Osteoblast (primary cell): ENCODE measurements at places on chromosomes 12 and 14.

DNA sequence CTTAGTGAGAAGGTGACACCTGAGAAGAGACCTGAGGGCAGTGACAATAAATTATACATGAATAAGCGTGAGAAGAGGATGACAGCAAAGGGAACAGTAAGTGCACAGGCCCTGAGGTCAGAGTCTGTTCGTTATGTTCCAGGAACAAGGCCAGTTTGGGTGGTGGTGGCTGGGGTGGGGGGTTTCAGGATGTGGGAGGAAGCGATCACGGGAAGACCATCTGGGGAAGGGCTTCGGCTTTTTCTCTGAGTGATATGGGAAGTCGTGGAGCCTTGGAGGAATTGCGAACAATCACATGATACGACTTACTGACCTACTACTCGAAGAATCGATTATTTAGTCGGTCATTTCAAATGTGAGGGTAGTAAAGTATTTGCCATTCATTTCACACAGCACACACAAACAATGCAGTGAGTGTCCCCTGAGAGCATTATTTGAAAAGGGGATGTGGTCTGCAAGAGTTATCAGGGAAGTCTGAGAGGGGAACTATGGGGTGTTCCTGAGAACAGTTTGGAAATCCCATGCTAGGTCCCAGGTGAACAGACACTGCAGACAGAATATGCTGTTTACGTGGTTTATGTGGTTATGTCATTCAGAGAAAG lies 94.7 kb downstream of the SLC38A1 start:
- no peak for DNase-seq

DNA sequence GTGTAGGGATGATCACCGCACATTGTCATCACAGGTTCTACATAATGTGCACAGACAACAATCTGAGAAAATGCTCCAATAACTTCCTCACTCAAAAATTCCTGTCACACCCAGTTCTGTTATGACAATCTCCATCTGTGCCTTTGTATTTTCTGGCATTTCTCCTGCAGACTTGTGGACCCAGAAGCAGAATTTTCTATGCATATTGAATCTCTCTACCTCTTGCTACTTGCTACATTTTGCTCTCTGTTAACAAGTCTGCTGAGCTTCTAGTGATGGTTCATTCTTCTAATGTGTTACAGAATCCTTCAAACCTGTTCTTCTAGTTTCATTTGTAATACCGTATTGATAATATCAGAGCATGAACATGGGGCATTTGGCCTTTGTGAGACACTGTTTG lies 127.8 kb upstream of the PTPRQ start:
- DNase-seq = no peak

- no peak for DNase-seq
These were observed 535.5 kb downstream of the FLRT2 start for GRCh38 chr14:86065407-86065806.

- DNase-seq = no peak
These were observed 14.3 kb downstream of the CINP start for GRCh38 chr14:102348376-102348775.

GRCh38 chr14:76484355-76484754 lies 108.4 kb downstream of the ESRRB start:
- no peak for DNase-seq

GRCh38 chr12:132506328-132507160 lies 16.6 kb downstream of the FBRSL1 start:
- peak; percentile 100 for DNase-seq

GRCh38 chr12:49652921-49653520 lies 29.7 kb downstream of the PRPF40B start:
- DNase-seq = no peak

DNA sequence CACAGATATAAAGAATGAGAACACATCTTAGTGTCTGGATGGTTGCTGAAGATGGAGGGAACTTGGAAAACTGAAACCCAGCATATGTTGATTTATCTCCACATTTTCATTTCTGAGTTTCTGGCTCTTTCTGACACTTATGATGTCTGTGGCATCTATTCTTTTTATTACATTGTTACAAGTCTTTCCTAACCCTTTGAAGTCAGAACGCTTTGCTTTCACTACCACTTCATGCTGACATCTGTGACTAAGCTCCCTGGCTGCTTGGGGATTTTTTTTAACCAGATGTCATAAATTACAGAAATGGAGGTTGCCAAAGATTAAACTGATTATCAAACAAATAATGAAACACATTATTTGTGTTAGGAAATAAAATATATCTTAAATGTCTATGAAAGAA lies 188.7 kb downstream of the KITLG start:
- peak; percentile 78 for DNase-seq

DNA sequence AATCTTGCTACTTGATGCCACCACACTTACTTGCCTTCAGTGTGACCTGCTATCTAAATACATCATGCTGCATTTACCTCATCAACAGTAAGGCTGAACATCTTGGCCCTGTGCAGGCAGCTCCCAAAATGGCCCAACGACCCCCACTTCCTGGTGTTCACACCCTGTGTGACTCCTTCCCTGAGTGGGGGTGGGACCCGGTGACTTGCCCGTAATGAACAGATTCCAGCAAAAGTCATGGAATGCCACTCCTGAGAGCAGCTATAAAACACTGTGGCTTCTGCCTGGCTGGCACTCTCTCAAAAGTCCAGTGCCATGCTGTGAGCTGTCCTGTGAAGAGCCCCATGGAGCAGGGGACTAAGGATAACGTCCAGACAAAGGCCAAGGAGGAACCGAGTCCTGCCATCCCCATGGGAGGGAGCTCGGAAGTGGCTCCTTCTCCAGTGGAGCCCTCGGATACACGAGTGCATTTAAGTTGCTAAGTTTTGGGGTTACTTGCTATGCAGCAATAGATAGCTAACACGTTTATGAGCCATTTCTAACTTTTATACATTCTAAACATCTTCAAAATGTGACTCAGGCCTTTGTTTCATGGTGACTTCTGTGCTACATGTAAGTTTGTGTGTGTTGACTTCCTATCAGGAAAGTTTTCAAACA lies 33.0 kb downstream of the P2RX2 start:
- DNase-seq = peak; percentile 13

- peak; percentile 98 for DNase-seq
These were observed 7.3 kb downstream of the STAC3 start for GRCh38 chr12:57243521-57244311.

GRCh38 chr14:101521978-101522377 lies 39.3 kb upstream of the DIO3 start:
- no peak for DNase-seq

DNA sequence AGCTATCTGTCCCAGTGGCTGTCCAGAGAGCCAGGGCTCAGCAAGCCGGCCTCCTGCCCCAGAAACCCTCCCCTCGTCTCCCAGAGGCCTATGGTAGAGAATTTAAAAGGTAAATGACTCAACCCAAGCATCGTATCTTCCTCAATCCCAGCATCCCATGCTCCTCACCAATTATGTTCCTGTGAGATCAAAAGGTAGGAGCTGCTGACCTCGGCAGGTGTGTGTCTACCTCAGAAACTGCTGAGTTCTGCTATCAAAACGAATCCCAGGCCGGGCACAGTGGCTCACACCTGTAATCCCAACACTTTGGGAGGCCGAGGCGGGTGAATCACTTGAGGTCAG lies 49.3 kb downstream of the FOXN3 start:
- DNase-seq = no peak

- no peak for DNase-seq
These were observed at the start of gene SYNDIG1L for GRCh38 chr14:74426202-74426582. TSS of gene SYNDIG1L (minus strand) at chr14:74426210. CDS start at chr14:74409744, 16,466 bp downstream.

GRCh38 chr12:12018454-12018853 lies 52.3 kb upstream of the BCL2L14 start:
- DNase-seq = peak; percentile 55

GRCh38 chr12:92300777-92301176 lies 155.1 kb upstream of the BTG1 start:
- DNase-seq = no peak

- DNase-seq = peak; percentile 84
These were observed 28.8 kb downstream of the HOXC4 start for GRCh38 chr12:54082397-54082892.

DNA sequence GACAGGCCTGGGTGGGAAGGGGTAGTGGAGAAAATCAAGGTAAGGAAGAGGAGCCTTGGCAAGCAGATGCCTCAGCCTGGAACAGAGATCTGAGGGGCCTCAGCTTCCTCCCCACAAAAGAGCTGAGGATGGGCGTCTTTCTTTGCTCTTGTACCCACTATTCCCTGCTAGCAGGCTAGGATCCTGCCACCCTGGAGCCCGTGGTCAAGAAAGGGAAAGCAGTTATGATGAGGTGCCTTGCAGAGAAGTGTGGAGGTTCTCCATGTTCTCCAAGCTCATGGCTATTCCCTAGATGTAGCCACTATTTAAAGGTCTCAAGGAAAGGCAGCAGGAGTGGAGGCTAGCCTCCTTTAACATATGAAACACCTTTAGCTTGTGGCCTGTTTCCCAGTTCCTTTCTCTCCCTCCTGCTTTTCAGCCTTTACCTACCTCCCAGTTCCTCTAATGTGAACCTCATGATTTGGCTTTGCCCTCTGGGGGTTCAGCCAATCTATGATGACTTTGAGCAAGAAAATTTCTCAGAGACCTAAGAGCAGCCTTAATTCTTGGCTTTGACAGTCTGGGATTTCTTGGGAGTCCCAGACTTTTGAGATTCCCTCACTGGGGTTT lies 1.1 kb downstream of the IKZF4 start:
- no peak for DNase-seq

- peak; percentile 21 for DNase-seq
These were observed 160.7 kb downstream of the PHLDA1 start for GRCh38 chr12:75870878-75871277.

- DNase-seq = peak; percentile 61
These were observed 38.8 kb downstream of the TMEM63C start for GRCh38 chr14:77220246-77221017.

DNA sequence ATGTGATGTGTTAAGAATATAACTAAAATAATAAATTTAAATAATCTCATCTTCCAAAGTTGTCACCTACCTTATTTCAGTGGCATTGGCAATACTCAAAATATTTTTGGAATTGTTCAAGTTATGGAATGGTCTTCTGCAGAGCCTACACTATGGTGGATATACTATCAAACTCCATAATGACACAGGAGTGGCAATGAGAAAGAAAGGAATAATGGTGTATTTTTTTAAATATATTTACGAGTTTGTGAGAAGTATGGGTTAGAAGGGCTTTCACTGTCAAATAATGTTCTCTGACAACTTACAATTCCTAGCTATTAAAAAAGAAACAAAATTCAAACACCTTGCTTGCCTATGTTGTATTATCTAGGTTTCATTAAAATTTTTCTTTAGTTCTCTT lies 38.1 kb downstream of the HEATR5A start:
- DNase-seq = no peak

- no peak for DNase-seq
These were observed 654 bp upstream of the SUPT16H start for GRCh38 chr14:21384494-21384851.

DNA sequence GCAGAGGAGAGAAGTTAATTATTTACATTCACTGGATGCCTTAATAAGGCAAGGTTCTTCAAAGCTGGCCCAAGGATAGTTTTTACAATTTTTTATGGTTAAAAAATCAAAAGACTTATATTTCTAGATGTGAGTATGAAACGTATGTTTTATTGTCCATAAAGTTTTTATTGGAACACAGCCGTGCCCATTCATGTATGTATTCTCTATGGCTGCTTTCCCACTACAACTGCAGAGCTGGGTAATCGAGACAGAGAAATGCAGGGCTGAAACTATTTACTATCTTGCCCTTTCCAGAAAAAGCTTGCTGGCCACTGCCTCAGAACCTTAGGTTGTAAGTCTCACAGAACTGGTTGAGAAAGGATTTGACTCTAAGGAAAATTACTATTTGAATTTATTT lies 16.4 kb downstream of the JKAMP start:
- DNase-seq = no peak
